Hepatocyte (in vitro differentiated cells): ENCODE measurements at places on chromosomes 3 and 15.

GRCh38 chr3:125357032-125357658 is 18.0 kb downstream of the ZNF148 start:
- DNase-seq, result peak; percentile 29

- DNase-seq, result no peak
Observed at GRCh38 chr3:127612966-127613365, 14.8 kb downstream of the MCM2 start.

DNA sequence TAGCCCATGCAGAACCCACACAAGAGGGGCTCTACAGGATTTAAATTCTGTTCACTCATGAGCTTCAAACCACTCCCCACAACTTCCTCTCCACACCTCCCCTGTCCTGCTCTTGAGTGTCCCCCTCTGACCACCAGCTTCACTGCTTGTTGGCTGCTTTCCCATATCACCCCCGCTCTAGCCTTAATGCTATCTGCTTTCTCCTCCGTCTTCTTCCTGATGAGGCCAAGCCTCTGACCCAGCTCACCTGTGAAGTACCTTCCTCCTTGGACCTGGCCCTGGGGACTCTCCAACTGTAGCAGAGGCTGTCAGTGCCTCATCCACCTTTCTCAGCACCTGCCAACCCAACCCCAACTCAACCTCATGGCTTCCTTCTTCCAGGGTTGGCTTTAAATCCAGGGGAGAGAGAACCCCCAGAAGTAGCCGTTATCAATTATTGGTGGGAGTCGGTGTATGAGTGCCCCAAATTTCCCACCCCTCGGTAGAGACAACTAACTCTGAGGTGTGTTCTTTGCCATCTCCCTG is 174.8 kb downstream of the MINAR1 start:
- DNase-seq, result no peak

GRCh38 chr3:55090746-55091145 is 162.9 kb upstream of the LRTM1 start:
- no peak for DNase-seq

DNA sequence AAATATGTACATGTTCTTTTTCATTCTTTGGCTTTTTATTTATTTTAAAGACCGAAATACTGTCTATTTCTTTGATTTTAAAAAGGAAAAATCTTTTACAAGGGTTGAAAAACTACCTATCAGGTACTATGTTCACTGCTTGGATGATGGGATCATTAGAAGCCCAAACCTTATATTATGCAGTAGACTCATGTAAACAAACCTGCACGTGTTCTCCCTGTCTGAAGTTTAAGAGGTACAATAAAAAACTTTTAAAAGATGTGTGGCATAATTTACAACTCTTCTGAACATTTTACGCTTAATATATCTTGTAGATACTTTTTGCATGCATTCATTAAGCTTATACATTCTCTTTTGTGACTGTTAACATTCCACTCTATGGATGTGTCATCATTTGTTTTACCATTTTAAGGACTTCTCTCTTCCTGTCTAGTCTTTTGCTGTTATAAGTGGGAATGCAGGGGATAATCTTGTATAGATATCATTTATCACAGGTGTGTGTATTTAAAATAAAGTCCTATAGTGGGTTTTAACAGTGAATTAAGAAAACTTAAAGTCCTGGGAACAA is 6.2 kb downstream of the MGA start:
- no peak for DNase-seq

GRCh38 chr3:129346695-129347457 is 68.2 kb downstream of the HMCES start:
- no peak for DNase-seq

GRCh38 chr15:66390678-66391077 is 4.0 kb downstream of the MAP2K1 start:
- no peak for DNase-seq

GRCh38 chr15:56948000-56948763 is 29.7 kb downstream of the TCF12 start:
- DNase-seq, result no peak

- DNase-seq, result peak; percentile 48
Observed at GRCh38 chr3:155079468-155079745, 712 bp upstream of the MME start.

GRCh38 chr3:112593258-112593657 is 31.4 kb downstream of the SLC35A5 start:
- no peak for DNase-seq

- DNase-seq, result peak; percentile 26
Observed at GRCh38 chr3:166837535-166837934, 542.6 kb downstream of the ZBBX start.

DNA sequence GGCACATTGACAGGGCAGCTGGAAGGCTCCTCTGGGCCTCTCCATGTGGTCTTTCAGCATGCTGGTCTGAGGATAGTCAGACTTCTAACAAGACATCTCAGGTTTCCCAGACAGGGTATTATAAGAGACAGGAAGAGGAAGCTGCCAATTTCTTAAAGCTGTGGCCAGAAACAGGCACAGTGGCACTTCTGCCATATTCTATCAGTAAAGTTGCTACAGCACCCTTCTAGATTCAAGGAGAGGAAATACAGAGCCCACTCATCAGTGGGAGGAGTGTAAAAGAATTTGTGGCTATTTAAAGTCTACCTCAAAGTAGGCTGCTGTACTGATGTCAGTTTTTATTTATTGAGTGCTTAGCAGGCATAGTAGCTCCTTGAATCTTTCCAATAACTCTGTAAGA is 55.5 kb downstream of the BTD start:
- DNase-seq, result peak; percentile 39

DNA sequence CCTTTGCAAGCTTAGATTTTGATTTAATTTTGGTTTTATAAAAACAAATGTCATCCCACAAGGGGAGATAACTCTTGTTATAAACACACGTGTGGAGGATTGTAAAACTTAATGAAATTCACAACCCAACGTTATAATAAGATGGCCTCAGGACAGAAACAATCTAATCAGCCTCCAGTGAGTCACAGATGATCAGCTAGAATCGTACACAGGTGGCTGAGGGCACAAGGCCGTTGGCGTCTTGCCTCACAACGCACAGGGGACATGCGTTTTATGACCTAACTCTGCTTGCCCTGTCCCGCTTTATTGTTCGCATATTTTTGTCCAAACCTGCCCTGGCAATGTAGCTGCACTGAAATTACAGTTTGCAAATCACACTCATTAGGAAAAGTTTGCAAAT is 121.9 kb upstream of the PDZRN3 start:
- DNase-seq, result no peak

DNA sequence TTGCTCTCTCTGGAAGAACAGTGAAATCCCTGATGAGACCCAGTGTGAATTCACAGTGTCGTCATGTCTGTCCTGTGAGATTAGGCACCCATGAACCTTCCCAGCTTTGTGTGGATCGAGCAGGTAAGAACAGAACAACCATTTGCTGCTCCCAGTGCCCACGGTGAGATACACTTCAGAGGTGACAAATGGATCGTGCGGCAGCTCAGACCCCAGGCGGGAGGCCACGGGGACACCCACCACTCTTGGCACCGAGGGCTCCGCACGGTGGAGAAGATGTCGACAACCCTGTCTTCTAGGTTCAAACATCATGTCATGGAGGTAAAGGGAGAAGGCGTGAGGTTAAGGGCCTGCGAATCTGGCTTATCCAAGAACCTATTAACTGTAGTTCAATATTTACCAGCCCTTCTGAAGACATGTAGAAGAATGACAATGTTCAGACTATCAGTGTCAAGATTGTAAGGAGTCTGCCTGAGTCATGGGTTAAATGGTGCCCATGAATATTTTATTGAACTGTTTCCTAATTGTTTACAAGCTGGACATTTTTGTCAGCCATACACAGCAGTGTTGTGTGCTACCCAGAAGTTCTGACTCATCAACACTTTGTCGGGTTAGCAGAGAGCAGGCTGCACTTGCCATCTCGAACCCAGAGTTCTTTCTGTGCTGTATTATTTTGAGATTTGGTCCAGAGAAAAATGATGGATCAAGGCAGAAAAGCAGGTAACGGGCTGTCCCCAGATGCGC is 15.5 kb upstream of the PCSK6 start:
- DNase-seq, result no peak

DNA sequence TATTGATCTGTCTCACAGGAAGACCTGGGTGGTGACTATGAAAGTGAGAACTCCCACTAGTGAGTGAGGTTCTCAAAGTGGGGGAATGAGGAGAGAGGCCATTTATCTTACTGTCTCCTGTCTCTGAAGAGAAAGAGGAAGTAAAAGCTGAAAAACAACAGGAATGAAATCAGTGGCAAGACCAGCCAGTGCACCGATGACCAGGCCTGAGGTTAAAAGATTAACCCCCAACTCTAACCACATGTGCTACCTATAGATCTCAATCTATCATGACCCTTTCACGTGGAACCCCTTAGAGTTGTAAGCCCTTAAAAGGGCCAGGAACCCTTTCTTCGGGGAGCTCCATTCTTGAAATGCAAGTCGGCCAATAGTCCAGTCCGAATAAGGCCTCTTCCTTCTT is 239.3 kb upstream of the CNTN6 start:
- no peak for DNase-seq

GRCh38 chr15:85518979-85519761 is 138.8 kb downstream of the AKAP13 start:
- DNase-seq, result no peak

GRCh38 chr3:57064001-57064400 is 3.5 kb downstream of the SPATA12 start:
- no peak for DNase-seq

GRCh38 chr3:7328339-7328738 is 467.4 kb downstream of the GRM7 start:
- DNase-seq, result peak; percentile 39

DNA sequence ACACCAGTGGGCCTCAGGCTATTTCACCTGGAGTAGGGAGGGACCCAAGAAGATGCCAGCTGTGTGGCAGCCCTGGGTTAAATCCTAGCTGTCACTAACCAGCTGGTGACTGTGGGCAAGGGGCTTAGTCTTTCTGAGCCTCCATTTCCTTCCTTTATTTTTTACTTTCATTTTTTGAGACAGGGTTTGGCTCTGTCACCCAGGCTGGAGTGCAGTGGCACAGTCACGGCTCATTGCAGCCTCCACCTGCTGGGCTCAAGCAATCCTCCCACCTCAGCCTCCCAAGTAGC is 108.0 kb upstream of the SMAD3 start:
- DNase-seq, result no peak

DNA sequence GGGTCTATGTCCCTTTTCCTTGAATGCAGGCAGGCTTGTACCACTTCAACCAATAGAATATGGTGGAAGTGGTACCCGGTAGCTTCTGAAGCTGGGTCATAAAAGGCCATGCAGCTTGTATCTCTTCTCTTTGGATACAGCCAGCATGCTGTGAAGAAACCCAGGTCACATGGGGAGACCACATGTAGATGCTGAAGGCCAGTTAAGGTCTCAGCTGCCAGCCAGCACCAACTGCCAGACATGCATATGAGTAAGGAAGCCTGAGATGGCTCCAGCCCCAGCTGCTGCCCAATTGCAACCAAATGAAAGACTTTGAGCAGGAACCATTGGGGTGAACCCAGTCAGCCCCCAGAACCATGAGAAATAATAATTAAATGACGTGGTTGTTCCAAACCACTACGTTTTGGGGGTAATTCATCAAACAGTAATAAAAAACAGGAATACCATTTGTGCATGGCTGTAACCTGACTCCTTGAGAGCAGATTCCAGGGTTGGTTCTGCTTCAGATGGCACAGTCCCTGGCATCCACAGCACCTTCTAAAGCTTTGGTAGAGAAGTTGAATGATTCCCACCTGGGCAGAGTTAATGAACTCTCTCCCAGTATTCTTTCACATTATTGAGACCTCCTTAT is 3.8 kb downstream of the RBP2 start:
- DNase-seq, result no peak

DNA sequence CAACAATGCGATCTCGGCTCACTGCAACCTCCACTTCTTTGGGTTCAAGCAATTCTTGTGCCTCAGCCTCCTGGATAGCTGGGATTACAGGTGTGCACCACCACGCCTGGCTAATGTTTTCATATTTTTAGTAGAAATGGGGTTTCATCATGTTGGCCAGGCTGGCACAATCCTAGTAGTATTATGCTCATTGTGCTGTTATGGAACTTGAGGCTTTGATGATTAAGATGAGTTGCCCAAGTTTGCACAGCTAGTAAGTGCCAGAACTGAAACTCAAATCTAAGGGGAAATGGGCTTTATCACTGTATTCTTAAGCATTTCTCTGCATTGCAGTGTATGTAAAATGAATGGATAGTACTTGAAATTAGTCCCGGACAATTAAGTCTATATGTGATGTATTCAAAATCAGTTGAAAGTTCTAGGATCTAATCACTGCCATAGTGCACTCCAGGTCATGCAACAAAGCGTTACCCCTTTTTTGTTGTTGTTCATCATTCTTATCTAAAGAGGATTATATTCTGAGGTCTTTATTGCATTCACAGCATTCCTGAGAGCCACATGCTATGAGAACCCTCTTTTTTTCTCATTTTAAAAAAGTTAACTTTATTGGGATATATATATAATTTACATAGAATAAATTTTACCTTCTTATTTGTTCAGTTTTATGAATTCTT is 378.7 kb upstream of the CNTN6 start:
- DNase-seq, result no peak

- no peak for DNase-seq
Observed at GRCh38 chr3:114674036-114674435, 380.2 kb downstream of the TIGIT start.

DNA sequence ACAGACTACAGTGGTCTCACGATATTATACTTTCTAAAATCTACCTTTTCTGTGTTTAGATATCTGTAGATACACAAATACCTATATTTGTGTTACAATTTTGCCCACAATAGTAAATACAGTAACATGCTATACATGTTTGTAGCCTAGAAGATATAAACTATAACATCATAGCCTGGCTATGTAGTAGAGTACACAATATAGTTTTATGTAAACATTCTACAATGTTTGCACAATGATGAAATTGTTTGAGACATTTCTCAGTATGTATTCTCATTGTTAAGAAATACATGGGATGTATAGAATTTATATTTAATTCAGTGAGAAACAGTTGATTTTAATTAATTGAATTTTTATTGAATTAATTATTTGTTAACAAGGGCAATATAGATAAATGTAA is 1367.0 kb downstream of the OTOL1 start:
- DNase-seq, result no peak

GRCh38 chr3:50195501-50196252 is 4.3 kb downstream of the GNAT1 start:
- peak; percentile 63 for DNase-seq

GRCh38 chr3:16090024-16090423 is 84.5 kb upstream of the GALNT15 start:
- peak; percentile 26 for DNase-seq

GRCh38 chr15:40054855-40055575 is 16.0 kb upstream of the SRP14 start:
- no peak for DNase-seq

- DNase-seq, result no peak
Observed at GRCh38 chr3:67998281-67998680, 343.9 kb upstream of the SUCLG2 start.
